ENCODE measurements at places on chromosomes 11 and 22.

DNA sequence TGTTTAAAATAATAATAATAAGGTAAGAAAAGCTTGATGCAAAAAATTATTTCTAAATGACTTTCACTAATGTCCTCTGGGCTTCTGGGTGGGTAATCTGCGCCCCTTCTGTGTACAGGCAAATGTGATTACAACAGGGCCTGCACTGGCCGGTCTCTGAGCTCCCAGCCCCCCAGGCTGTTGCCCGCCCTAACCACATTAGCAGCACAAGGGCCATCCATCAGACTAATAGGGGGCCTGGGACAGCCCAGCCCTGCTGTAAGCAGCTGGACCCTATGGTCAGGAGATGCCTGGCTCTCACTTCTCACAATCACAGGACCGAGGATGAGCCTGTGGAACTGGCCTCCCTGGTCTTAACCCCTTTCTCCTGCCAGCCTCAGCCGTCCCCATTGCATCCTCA lies 388.4 kb downstream of the BUD13 start:
- no peak for DNase-seq

DNA sequence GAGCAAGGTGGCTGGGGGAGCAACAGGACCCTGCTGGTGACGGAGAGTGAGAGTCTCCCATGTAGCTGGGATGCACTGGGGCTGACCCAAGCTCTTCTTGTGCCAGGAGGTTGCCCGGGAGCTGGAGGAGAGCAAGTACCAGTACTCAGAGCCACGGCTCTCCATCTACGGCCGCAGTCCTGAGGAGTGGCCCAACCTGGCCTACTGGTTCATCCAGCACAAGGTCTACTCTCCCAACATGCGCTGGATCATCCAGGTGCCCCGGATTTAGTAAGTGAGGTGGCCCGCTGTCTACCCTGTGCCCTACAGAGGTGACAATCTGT lies 40.4 kb downstream of the AMPD3 start:
- DNase-seq, result no peak

GRCh38 chr11:17603056-17603825 lies 56.2 kb downstream of the OTOG start:
- DNase-seq, result no peak

DNA sequence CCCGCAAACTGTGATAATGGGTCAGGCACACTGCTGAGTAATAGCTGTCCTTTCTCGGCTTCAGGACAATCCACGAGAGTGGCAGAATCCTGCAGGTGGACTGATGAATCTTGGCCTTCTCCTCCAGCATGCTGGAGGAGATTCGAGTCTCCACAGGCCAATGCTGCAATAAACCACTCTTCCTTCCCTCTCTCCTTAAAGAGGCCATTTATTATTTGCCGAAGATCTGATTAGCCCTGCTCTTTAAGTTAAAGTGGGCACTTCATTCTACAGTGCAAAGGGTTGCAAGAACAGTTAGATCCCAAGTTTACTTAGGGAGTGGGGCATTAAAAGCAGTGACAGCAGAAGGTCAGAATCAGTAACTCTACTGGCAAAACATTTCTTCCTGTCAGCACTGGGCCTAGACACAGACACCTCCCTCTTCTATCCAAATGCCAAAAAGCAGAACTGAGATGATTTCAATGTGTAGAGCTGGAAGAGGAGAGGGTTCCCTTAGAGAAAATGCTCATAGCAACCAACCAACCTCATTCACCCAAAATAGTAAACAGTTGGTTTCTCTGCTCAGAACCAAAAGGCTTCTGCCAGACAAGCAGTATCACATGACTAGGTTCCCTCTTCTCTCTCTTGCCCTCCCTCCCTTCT lies 121.7 kb downstream of the SGSM3 start:
- DNase-seq, result no peak

- DNase-seq, result no peak
These were observed 14.0 kb downstream of the RGL4 start for GRCh38 chr22:23704829-23705228.

GRCh38 chr11:113475160-113475761 lies at the start of gene DRD2:
DRD2 (minus strand) TSS chr11:113475398; CDS start chr11:113424651, 50,747 bp downstream.
- DNase-seq, result no peak

GRCh38 chr22:43990044-43990443 lies 34.1 kb upstream of the PARVB start:
- no peak for DNase-seq

GRCh38 chr11:35550374-35551036 lies 25.1 kb upstream of the PAMR1 start:
- DNase-seq, result no peak

- DNase-seq, result no peak
These were observed 25.7 kb downstream of the ARAP1 start for GRCh38 chr11:72726266-72727220.

DNA sequence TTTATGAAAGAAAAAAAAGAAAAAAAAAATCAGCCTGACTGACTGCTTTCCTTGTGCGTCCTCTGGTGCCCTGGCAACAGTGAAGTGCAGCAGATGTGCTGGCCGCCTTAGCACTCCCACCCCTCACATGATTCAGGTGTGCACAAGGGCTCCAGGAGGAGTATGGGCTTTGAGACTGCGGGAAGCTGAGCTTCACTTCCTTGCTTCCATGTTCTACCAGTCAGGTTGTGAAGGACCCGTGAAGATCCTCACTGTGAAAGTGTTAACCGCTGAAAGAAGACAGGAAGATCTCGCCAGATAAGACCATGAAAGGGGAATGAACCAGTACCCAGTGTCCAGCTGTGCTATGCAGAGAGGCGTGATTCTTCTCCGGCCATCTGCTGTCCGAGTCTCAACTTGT lies 48.2 kb downstream of the HIRA start:
- no peak for DNase-seq

GRCh38 chr11:104784684-104785460 lies 113.4 kb downstream of the CASP12 start:
- no peak for DNase-seq

GRCh38 chr11:114848027-114848426 lies 169.7 kb downstream of the NXPE2 start:
- DNase-seq, result no peak

GRCh38 chr22:36330655-36331305 lies 57.0 kb downstream of the MYH9 start:
- DNase-seq, result no peak

GRCh38 chr11:9719566-9720289 lies 55.9 kb downstream of the SWAP70 start:
- no peak for DNase-seq

GRCh38 chr11:135022454-135022853 lies 610.4 kb upstream of the B3GAT1 start:
- DNase-seq, result no peak

- DNase-seq, result no peak
These were observed 205.9 kb downstream of the HIPK3 start for GRCh38 chr11:33463059-33463458.

DNA sequence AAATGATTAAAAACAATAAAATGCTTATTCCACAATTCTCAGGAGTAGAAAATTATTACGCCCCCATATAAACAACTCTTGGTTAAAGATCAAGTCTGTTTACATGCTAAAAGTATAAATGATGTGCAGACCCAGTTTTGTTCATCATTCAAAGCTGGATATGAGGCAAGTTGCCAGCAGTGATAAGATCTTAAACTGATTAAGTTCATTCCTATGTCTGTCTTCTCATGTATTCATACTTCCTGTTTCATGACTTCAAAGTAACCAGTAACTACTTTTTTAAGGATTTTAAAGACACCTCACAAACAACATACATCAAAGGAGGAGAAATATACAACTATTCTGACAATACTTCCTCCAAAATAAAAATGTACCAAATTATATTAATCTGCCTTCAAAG lies 55.0 kb upstream of the ARHGAP32 start:
- DNase-seq, result no peak

- no peak for DNase-seq
These were observed 148.1 kb downstream of the WNT7B start for GRCh38 chr22:45828841-45829240.

DNA sequence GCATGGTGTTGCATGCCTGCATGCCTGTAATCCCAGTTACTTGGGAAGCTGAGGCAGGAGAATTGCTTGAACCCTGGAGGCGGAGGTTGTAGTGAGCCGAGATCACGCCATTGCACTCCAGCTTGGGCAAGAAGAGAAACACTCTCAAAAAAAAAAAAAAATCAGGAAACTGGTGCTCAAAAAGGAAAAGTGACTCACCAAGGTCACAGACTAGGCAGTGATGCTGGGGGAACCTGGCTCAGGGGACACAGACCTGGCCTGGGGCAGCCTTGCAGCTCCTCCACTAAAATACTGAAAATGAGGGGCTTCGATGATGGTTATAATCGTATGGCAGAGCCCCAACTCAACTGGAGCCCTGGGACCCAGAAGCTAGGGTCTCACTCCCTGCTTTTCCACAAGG lies 8.1 kb upstream of the SLC35E4 start:
- no peak for DNase-seq

- no peak for DNase-seq
These were observed 367.4 kb upstream of the FAT3 start for GRCh38 chr11:91857179-91857578.

DNA sequence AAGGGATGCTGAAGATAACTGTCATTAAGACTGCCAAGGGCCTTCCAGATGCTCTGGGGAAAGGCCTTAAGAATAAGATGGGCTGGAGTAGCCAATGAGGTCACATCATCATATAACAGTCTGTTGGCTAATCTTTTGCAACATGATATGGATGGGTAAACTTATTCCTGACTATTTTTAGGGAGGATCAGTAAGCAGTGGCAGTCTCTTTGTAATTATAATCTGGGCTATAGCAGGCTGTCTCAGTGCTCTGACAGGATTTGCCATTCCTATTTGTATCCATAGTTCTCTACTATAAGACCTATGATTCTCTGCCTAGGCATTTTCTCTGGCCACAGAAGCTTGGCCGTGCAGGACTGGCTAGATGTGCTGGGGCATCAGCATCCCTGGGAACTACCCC lies 16.1 kb upstream of the CALCB start:
- no peak for DNase-seq

DNA sequence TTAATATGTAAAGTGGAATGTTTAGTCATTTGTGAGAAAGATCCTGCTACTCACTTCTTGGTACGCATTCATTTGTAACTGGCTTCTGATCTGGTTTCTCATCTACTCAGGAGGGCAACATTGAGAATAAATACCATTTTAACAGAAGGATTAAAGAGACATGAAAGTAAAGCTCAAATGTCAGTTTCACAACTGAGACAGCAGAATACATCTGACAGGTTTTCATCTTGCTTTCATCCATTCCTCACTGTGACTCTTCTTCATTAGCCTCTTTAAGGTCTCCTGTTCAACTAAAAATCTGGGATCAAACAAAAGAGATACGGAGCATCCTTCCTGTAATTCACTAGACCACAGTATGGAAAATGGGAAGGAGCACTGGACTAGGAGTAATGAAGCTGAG lies 31.4 kb upstream of the CCDC89 start:
- DNase-seq, result no peak

DNA sequence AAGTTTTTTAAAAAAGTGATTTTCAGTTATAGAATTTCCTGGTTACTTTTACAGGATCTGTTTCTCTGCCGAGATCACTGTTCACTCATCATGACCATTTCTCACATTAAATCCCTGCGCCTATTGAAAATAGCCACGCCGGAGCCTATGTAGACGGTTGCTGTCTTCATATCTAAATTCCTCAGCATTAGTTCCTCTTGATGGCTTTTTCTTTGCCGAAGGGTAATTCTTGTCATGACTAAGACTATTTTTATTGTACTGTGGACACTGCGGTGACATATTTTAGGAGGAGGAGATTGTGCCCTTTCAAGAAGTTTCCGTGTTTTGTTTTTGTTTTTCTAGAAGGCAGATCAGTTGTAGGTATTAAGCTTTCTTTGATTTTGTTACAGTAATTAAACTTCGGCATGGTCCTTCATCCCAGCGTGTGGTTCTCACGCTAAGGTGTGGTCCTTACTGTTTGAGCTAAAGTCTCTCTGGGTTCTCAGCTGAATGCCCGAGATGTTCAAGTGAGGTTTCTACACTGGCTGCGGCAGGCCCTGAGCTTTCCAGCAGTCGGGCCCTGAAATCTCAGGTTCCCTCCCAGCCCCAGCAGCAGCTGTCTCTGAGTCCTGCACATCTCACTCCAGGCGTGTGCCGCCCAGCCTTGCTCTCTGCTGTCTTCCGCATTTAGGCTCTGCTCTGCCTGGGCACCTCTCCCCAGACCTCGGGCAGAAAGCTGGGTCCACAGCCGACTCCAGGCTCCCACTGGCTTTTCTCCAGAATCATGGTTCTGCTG lies 1110.5 kb downstream of the TBC1D22A start:
- DNase-seq, result no peak

DNA sequence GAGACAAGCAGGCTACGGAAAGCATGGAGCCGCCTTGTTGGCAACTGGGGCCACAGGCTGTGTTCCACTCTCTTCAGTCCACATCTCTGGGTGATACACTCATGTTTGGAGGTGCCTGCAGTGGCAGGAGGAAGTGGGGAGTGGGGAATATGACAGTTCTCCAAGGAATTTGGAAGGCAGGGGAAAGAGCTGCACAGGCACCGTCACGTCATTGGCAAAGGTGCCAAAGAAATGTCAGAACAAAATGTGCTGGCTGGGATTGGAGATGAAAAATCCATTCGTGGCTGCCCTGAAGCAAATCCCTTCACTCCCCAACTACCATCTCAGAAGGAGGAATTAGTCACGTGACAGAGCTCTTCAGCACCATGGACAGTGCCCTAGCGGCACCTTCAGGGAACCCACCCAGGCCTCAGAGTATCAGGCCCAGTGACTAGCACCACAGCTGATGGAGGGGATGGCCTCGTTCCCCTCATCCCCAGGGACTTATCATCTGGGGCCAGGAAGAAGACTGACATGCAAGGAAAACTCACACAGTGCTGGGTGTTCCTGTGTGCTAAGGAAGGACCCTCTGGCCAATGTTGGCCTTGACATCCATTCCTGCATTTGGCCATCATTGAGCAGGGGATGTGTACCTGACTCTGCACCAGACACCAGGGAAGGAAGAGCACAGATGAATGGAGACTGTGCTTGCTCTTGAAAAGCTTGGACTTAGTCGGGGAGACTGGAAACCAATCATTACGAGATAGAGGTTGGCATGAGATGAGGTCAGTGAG lies 48.5 kb upstream of the PRDM11 start:
- DNase-seq, result no peak

DNA sequence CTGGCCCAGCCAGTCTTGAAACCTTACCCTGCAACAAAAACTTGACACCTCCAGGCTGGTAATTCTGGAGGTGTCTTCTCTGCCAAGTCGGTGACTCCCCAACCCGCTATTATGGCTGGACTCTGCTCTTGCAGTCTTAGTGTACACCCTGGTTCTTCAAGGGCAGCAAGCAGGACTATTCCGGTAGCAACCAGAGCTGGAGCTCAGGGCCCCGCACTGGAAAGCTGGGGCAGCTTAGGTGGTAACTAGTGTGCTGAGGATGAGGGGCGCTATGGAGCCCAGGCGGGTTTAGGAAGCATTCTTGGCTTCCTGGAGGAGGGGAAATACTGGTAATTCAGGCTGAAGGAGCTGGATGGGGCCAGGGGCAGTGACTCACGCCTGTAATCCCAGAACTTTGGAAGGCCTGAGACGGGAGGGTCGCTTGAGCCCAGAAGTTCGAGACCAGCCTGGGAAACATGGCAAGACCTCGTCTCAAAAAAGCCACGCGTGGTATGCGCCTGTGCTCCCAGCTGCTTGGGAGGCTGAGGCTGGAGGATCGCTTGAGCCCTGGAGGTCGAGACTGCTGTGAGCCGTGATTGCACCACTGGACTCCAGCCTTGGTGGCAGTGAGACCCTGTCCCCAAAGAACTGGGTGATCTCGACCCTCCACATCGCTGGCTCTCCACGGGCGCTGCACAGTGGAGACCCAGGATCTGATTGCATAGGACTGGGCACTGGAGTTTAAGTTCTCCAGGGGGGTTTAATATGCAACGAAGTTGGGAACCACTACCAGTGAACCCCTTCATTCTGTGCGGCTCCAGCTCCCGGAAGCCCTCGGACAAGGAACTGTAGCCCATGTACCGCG lies 10.6 kb upstream of the AIFM3 start:
- no peak for DNase-seq
